ENCODE measurements at places on chromosomes 5 and 9. TPM values are rescaled to one million over a fixed set of nuclear protein-coding genes. Genes with fewer than 3 reads are reported as not detected.

Gene HTR4
- not detected for total RNA-seq

Gene PCDHB9
- 0.15 TPM for total RNA-seq

Gene SHOC1
- total RNA-seq, result not detected

Gene LOX
- not detected for total RNA-seq

Gene SPINK6
- not detected for total RNA-seq

Gene MSX2
- total RNA-seq, result 0.40 TPM

Gene SPARC
- 48.5 TPM for total RNA-seq

Gene SPATA31C1
- total RNA-seq, result not detected

Gene PCDHB7
- not detected for total RNA-seq

Gene NMUR2
- not detected for total RNA-seq

Gene MCIDAS
- total RNA-seq, result not detected

Gene BTNL8
- total RNA-seq, result not detected

Gene SCAMP1
- total RNA-seq, result 19.9 TPM

Gene WWC1
- total RNA-seq, result 0.53 TPM

Gene PRRX2
- not detected for total RNA-seq

Gene MATR3
- 290 TPM for total RNA-seq

Gene MEIKIN
- total RNA-seq, result 1.1 TPM

Gene HINT1
- total RNA-seq, result 125 TPM

Gene ENC1
- total RNA-seq, result 99.3 TPM

Gene GADD45G
- total RNA-seq, result 2.6 TPM

Gene IL33
- not detected for total RNA-seq

Gene OR1L8
- not detected for total RNA-seq

Gene CENPK
- total RNA-seq, result 26.1 TPM

Gene PTPA
- total RNA-seq, result 69.4 TPM

Gene TMEM252
- not detected for total RNA-seq

Gene MELK
- total RNA-seq, result 1.6 TPM

Gene GRXCR2
- not detected for total RNA-seq

Gene PCDHAC2
- not detected for total RNA-seq

Gene FUT7
- 0.99 TPM for total RNA-seq

Gene OTP
- not detected for total RNA-seq

Gene SMIM27
- 22.8 TPM for total RNA-seq

Gene SV2C
- total RNA-seq, result not detected

Gene NR2F1-AS1
- total RNA-seq, result not detected

Gene CCNJL
- total RNA-seq, result 20.7 TPM

Gene DCAF10
- 12.9 TPM for total RNA-seq

Gene FGF10
- not detected for total RNA-seq

Gene CDKN2A
- total RNA-seq, result 3.5 TPM

Gene ZDHHC11B
- 2.2 TPM for total RNA-seq

Gene ZNF300
- total RNA-seq, result 6.2 TPM

Gene SDHA
- 173 TPM for total RNA-seq
